ENCODE measurements at places on chromosomes 12 and 14.

GRCh38 chr14:79608446-79608845 lies 602.9 kb downstream of the DIO2 start:
- DNase-seq = peak; percentile 92

GRCh38 chr12:3097836-3098235 lies 20.7 kb downstream of the TSPAN9 start:
- no peak for DNase-seq

DNA sequence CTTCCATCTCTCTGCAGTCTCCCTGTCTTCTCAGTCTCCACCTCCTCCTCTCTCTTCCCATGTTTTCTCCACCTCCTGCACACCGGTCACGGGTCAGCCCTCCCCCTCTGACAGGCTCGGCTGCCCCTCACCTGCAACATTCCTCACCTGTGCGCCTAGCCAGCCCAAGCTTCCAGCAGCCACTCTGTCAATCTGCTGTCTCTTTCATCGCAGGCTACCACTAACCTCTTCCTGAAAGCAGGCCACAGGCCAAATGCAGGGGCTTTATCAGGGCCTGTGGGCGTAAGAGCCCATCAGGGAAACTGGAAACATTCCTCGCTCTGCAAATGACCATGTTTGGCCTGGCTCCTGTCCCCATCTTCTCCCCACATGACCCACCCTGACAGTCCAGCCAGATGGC lies 34.5 kb downstream of the CMKLR1 start:
- DNase-seq = no peak

DNA sequence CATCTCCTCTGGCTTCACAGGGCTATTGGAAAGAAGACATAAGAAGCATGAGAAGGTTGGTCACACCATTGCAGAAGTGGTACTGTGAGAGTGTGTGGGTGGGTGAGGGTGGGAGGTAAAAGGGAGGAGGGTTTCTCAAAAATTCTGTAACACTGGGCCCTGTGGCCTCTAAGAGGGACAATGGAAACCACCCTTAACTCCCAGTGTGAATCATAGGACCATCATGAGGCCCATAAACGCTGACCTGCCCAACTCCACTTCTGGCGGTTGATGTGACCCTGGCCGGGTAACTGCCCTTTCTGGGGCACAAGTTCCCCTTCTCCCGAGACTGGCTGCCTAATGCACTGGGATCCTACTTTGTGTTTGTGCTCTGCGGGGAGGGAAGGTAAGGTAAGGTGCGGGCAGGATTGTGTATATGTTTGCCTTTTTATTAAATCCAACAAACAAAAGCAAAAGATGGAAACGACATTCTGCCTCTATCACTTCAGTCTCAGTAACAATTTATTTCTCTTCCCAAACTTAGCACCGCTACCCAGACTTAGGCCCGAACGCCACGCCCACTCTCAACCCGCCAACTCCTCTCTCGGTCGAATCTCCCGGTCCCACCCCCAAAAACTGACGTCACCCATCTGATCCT lies 551 bp downstream of the METTL1 start:
- peak; percentile 79 for DNase-seq

DNA sequence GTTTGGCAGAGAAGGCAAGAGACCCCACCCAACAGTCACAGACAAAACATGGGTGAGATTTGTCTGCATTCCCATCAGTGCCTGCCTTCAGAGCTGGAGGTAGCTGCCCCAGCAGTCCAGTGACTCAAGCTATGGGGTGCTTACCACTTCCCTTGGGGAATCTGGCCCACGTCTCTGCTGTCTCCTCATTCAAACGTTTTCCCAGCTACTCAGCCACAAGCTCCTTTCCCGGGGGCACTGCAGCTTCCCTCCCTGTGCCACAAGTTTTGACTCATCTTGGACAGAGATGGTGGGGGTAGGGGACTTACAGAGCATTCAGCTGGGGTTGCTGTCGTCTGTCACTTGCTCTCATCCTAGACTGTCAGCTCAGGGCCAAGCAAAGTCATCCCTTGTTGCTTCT lies 66.6 kb downstream of the FBXL14 start:
- DNase-seq = no peak

- no peak for DNase-seq
These were observed 33.1 kb upstream of the GNPNAT1 start for GRCh38 chr14:52824462-52824861.

DNA sequence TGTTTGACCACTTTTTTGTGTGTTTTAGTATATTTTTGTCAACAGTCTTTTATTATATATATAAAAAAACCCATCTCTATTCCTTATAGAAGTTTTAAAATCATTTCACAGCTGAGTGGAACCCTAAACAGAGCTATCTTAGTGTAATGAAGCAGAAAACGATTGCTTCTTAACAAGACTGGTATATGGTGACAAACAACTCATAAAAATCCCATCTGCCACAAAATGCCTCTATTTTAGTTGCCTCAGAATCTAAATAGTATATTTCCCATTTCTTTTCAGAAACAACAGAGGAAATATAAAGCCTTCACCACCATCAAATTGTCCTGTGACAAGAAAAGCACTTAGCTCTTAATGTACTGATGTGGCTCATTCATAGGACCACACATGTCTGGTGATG lies 322.4 kb downstream of the ATP23 start:
- no peak for DNase-seq

- DNase-seq = no peak
These were observed 11.5 kb downstream of the ACSS3 start for GRCh38 chr12:81089412-81089811.

DNA sequence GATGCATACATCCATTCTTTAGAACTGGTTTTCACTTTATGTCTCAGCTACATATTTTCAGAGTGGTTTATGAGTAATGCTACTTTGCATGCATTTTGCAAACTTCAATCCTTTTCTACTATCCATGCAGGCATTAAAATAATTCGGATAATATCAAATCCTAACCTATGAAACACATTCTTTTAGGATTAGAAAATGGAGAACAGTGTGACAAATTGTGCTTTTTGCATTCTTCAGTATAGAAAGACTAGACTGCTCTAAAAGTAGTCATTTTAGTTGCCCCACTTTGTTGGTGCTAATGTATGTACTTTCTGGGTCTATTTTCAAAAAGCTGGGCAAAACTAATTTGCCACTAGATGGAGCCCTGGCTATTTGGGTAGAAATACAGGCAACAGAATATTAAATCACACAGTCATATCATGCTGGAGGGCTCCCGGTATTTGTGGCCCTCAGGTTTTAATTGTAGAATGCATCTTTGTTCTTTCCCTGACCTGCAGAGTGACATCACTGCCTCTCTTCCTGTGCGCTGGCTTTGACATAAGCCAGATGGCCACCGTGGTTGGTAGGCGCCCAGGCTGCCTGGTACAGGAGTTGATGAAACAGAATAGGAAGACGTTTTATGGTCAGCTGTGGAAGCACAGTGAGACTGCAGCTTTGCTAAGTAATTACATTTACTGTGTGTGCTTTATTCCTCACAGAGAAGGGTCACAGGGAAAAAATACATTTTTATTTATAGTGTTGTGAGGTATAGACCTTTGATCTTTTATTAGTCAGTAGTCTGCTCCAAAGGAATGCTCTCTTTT lies 28.1 kb downstream of the MSRB3 start:
- DNase-seq = no peak

DNA sequence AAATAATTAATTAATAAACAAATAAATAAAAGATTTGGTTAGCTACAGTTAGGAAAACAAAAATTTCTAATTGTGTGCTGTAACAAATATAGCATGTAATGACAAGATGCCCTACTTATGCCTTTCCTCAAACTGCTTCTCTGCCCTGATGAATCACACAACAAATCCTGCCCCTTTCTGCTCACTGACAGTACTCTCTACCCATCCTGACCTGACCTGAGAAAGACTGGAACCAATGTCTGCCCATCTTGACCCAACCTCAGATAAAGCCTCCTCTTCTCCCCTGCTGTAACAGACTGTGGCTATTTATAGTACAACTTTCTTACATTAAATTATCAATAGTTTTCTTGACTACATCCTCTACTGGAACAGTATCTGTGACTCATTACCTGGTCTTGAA lies 43.7 kb downstream of the PPP1R13B start:
- no peak for DNase-seq

DNA sequence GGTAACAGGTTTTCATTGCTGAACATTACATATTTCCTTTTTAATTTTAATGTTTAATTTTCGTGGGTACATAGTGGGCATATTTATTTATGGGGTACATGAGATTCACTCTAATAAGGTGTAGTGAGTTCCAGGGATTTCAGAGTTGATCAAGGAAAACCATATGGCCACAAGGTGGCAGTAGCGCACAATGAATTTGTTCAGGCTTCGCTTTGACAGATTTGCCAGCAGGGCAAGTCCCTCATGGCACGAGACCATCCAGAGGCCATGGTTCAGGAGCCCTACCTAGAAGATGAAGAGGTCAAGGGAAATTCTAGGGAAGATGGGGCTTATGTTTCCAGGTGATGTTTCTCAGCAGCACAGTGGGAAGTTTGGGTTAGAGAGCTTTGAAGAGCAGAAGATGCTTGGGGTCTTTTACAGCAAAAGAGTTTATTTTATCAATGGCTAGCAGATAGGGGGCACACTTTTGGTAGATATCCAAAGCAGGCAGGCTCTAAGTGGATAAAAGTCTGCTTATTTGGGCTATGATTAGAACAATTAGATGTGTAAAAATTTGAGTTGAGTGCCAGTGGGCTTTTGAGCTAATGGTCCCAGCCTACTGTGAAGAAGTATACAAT lies 1004.4 kb downstream of the AACS start:
- peak; percentile 2 for DNase-seq

DNA sequence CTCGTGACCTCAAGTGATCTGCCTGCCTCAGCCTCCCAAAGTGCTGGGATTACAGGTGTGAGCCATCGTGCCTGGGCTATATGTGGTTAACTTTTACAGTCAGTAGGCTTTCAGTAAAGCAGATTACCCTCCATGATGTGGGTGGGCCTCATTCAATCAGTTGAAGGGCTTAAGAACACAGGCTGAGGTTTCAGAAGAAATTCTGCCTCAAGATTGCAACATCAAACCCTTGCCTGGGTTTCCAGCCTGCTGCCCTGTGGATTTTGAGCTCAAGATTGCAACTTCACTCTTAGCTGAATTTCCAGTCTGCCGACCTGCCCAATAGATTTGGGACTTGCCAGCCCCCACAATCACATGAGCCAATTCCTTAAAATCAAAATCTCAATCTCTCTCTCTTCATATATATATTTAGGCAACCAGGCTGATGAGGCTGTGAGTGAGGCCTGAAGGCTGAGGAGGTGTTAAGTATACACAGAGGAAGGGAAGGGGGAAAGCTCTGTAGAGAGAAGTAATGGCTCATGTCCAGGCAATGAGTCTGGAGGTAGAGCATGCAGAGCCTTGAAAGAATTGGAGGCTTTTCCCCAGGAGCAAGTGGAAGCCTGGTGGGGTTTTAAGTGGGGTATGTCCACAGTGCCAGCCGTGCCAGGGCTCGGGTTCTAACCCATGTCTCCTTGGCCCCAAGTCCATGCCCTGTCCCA lies 33.3 kb upstream of the ACTN1 start:
- DNase-seq = no peak

GRCh38 chr14:73311708-73312030 lies 74.4 kb downstream of the PAPLN start:
- no peak for DNase-seq

DNA sequence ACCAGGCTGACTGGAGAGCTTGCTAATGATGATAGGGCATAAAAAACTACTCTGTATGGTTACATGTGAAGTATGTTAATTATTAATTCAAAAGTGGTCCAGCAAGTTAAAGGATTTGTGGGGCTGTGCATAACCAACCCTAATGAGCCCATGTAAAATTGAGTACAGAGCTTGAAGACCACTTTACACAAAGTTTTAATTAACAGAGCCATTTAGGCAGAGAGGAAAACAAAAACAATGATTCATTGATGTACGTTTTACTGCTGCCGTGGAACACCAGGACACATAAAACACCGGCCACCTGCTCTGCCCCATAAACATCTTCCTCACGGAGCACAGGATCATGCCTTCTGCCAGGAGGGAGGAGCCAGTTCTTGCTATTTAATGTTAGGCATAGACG lies 83.5 kb downstream of the RIMBP2 start:
- DNase-seq = peak; percentile 34

DNA sequence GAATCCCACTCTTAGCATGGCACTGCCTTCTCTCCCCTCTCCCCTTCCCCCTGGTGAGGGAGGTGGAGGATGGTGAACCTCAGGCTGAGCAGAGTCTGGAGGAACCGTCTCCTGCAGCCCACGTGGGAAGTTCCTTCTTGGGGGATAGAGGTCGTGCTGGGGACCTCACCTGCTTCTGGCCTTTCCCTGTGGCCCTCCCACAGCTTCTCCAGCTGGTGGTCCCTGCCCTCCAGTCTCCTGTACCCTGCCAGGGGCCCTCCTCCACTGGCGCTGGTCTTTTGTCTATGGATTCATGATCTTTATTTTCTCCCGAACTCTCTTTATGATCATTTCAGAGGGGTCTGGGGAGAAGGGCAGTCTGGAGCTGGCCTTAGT lies 9.0 kb upstream of the MTA1 start:
- DNase-seq = no peak

DNA sequence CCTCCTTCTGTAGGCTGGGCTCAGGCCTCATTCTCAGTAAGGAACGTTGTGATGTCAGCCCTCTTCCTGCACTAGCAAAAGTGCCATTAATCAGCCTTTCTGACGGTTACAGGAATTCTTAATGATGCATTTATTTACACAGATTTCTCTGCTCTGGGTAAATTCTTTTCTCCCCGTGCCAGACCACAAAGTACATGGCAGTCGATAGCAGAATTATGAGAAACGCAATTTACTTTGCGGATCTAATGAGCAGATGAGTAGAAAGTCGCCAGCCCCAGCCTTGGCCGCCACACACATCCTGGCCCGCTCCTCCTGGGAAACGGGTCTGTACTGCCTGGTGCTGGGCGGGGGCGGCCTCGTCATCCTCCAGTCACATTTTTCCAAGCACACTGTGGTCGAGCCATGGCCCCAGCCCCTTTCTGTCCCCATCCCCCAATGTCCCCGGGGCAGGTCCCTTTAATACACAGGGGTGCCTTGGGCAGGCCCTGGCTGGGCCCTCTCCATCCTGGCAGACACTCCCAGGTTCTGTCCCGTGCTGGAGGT lies 25.9 kb downstream of the NOC4L start:
- DNase-seq = no peak

- no peak for DNase-seq
These were observed 48.0 kb downstream of the DRAM1 start for GRCh38 chr12:101925361-101925760.

- DNase-seq = peak; percentile 36
These were observed 92.9 kb downstream of the FAR2 start for GRCh38 chr12:29241821-29242591.

- no peak for DNase-seq
These were observed 116.9 kb downstream of the PPHLN1 start for GRCh38 chr12:42442888-42443287.

DNA sequence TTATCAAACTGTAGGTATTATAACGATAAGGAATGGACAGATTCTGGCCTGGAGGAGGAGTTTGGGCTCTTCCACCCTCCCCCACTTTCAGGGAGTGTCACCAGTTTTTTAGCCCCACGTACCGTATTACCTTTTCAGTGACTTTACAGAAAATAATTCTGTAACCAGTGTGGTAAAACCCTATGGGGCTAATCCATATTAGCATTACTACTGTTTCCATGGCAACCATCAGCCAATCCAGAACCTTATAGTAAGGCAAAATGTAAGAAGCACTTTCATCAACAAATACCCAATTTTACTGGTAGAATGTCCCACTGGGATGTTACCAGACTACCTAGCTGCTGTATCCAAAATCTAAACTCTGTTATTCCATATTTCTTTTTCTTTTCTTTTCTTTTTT lies 50.7 kb downstream of the BICDL1 start:
- no peak for DNase-seq

Measured in NCI-H1694 treated with DMSO at 0.1 percent for 48 hours (cell line).